ENCODE measurements at places on chromosomes 5 and 9. TPM values are rescaled to one million over a fixed set of nuclear protein-coding genes. Genes with fewer than 3 reads are reported as not detected.
A peak's percentile ranks its signal among the peaks of the same experiment; 100 is the strongest.

Gene RNF183
- not detected for total RNA-seq

Gene CNTFR
- 6.6 TPM for total RNA-seq

Gene PKD2L2
- total RNA-seq, result not detected

Gene ZNF454
- total RNA-seq, result 0.59 TPM

Gene SMIM33
- total RNA-seq, result not detected

Gene CA9
- total RNA-seq, result not detected

Gene MLLT3
- 11.5 TPM for total RNA-seq

Gene IL3
- not detected for total RNA-seq

Gene LCN15
- not detected for total RNA-seq

Gene FOXD4L5
- total RNA-seq, result 0.14 TPM

Gene IL33
- total RNA-seq, result 152 TPM

Gene LRRC26
- total RNA-seq, result not detected

DNA sequence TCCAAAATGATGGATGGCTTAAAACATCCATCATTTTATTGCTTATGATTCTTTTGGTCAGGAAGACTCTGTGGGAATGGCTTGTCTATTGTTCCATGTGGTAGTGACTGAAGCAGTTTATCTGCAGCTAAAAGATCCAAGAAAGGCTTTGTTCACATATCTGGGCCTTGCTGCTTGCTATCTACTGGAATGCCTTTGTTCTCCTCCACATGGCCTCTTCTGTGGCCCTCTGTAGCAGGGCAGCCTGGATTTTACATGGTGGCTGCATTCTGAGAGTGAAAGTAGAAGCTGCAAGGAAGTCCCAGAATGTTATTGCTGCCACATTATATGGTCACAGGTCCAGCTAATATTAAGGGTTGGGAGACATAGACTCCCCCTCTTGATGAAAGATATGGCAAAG lies 35.1 kb downstream of the DMXL1 start:
- no peak for DNase-seq

- DNase-seq, result no peak
Observed at GRCh38 chr5:1895739-1896420, 13.2 kb upstream of the IRX4 start.

- no peak for DNase-seq
Observed at GRCh38 chr9:98822661-98823060, 15.2 kb downstream of the GALNT12 start.

DNA sequence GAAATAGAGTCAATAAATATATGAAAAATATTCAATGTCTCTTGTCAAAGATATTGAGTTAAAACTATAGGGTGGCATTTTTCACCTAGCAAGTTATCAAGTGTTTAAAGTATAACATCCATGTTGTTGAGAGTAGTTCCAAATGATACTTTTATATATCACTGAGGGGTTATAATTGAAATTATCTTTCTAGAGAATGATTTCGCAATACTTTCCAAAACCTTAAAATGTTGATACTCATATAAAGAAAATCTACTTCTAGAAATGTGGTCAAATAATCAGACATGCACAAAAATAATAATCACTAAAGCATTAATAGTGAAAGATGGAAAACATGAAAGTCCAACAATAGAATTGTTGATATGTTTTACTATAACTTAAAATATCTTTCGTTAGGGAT lies 50.1 kb downstream of the OXCT1 start:
- no peak for DNase-seq

DNA sequence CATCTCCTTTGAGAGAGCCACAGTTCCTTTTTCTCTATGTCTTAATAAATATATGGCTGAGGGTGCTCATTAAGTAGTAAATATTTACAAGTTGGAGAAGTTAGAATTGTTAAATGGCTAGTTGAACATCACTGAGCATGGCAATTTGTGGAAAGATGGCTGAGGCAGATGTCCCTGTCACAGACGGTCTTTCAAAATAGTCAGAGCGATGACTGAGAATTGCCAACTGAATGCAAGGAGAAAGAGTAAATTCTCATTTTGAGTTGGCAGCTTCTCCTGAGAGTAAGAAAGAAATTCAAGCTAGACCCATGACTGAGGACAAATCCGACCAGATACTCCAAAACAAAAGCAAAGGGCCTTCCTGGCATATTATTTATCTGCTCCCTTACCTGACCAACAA lies 617.9 kb downstream of the KCTD16 start:
- no peak for DNase-seq

- no peak for DNase-seq
Observed at GRCh38 chr9:11356067-11356466, 743.3 kb upstream of the PTPRD start.

GRCh38 chr9:134619983-134620661 lies 21.5 kb upstream of the COL5A1 start:
- DNase-seq, result peak; percentile 12

- no peak for DNase-seq
Observed at GRCh38 chr5:137233726-137234125, 265.4 kb downstream of the SPOCK1 start.

- no peak for DNase-seq
Observed at GRCh38 chr9:6759185-6759977, 1.6 kb downstream of the KDM4C start.

DNA sequence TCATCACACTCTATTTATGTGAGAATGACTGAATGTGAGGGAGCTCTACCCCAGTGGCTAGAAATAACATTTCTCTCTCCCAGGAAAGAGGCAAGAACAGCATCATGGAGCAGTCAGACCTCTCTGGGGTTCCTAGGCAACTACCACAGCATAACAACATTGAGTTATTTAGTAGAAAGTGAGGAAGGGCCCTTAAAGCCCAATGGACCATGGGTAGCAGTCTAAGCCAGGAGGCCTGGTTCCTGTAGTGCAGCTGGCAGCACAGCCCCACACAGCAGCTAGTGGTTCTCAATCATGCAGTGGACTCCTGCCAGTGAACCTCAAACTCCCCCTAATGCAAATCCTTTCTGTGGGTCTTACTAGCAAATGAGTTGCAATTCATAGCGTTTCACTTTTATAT lies 55.3 kb downstream of the SPEF2 start:
- DNase-seq, result no peak

DNA sequence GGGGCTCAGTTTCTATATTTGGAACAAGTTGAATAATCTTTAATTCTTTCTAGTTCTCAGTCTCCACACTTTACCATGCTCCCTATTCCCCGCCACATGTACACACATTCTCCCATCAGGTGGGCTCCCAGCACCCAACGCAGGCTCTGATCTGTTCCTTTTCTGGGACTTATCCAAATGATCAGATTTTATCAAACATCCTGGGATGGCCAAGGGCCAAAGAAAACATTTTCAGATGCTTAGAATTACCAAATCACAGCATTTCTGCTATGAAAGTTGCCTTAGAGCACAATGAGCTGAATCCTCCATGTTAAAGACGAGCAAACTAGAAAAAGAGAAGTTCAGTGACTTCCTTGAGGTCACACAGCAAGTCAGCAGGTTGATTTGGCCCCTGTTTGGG lies 153.4 kb downstream of the SEC61B start:
- no peak for DNase-seq

DNA sequence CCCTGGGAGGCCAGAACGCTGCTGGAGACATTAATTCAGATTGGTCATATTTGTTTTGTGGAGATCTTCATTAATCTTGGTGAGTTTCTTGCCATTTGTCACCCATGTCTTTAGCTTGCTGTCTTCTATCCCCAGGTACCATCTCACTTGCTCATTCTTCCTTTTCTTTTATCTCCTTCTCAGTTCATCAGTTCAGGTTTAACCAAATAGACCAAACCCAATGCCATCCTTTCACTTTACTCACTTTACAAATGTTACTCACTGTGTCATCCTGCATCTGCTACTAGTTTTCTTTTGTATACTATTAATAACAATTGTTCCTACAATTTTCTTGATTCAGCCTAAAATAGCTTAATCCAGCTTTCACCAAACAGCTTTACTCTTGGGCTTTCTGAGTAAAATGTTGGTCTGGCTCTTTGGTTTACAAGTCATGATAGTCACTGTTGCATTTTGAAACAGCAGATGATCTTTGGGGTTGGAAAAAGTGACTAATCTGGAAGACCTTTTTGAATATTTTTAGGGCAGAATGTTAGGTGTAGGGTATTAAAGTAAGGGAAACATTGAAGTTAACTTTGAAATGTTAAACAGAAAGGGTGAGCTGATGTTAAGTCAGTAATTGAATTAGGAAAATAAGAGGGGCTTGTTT lies 246.9 kb downstream of the ZSWIM6 start:
- DNase-seq, result no peak

- peak; percentile 73 for DNase-seq
Observed at GRCh38 chr5:136020383-136021015, 8.3 kb upstream of the TGFBI start.

- no peak for DNase-seq
Observed at GRCh38 chr9:8206720-8207119, 407.1 kb upstream of the DMAC1 start.

GRCh38 chr9:131997779-131998178 lies 81.9 kb downstream of the MED27 start:
- no peak for DNase-seq

DNA sequence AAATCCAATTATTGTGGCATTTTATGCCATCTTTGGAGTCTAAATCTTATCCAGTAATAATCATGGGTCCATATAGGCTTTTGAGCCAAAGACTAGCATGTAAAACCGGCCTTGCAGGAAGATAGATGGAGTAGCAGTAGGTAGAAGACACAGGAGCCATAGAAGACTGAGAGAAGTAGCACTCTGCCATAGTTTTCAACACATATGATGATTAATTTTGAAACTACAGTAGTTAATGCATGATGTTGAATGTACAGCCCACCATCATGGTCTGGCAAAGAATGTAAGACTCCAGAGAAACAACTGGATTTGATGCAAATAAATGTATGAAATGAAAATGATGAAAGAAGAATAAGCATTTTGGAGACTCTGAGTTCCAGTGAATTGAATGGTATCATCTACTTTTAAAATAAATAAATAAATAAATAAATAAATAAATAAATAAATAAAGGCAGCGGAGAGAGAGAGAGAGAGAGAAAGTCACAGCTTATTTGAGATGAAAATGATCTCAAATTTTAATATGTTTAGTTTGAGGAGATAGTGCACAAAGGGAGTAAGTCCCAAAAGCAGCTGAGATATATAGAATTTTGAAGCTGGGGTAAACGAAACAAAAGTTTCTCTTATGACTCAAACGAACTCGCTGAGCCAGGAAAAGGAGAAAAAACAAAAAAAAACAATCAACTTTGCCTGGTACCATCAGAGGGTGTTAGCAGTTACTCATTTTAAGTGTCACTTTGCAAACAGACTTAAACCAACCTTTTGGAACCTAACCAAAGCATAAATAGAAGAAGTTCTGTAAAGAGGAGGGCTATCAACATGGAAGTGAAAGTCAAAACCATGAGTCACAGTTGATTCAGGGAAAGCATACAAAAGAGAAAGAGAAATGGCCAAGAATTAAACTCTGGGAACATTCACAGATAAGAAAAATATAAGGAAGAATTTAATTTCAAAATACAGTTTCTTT lies 388.7 kb downstream of the CETN3 start:
- no peak for DNase-seq

- DNase-seq, result peak; percentile 54
Observed at GRCh38 chr9:135864447-135865049, 42.8 kb downstream of the CAMSAP1 start.

GRCh38 chr9:119509291-119509905 lies 140.2 kb upstream of the BRINP1 start:
- DNase-seq, result no peak

GRCh38 chr5:59264639-59265245 lies 628.8 kb downstream of the PDE4D start:
- no peak for DNase-seq

GRCh38 chr5:34587355-34588241 lies 68.5 kb upstream of the RAI14 start:
- DNase-seq, result no peak

DNA sequence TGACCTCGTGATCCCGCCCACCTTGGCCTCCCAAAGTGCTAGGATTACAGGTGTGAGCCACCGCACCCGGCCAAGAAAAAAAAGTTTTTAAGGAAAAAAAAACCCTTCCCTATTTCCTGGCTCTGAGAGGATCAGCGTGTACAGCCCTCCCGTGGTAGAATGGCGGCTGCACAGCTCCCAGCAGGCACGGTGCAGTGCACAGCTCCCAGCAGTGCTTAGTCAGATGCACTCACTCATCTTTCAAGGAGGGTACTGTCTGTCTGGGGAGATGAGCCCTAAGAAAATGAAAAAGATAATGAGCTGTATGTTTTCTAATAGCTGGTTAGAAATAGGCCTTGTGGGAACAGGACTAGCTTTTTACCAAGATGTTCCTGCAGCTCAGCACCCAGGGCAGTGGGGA lies 36.7 kb upstream of the SLC2A8 start:
- DNase-seq, result no peak

- DNase-seq, result no peak
Observed at GRCh38 chr5:143898381-143898780, 86.4 kb downstream of the HMHB1 start.

Data from uterus (tissue), 4 donors.